ENCODE measurements at places on chromosomes 7 and 10.

DNA sequence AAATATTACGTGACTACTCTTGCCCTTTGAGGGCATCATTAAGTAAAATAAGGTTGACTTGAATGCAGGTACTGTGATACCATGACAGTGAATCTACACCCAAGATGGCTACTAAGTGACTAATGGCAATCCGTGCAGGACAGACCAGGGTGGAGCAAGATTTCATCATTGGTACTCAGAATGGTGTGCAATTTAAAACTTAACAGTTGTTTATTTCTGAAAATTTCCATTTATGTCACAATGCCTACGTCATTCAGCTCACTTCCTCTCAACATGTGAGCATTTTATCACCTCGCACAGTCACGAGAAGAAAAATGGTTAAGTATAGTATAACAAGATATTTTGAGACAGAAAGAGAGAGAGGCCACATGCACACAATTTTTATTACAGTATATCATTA is 50.3 kb upstream of the MET start:
- DNase-seq, result no peak

DNA sequence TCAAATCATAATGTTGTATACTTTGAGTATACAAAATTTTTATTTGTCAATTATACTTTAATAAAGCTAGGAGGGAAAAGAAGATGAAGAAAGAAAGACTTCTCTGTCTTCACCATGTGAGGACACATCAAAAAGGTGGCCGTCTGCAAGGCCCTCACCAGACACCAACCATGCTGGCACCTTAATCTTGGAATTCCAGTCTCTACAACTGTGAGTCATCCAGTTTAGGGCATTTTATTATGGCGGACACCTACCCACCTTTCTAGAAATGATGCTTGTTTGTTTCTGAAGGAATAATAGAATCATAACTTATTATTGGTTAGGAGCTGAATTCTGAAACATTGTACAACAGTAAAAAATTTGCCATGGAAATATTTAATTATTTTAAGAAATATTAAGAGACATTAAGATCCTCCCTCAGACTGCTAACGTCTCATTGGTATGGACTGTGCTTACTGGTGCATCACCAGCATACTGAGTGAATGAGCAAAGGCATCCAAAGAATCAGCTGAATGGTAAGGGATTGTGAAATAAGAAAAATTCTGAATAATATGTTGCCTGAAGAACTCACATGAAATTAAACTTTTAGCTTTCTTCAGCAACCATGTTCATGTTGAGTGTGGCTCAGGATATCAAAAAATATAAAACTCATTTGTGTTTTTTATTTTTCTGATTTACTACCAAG is 536.6 kb downstream of the HTR7 start:
- DNase-seq, result no peak

GRCh38 chr7:92723205-92723604 is 113.2 kb downstream of the CDK6 start:
- no peak for DNase-seq

GRCh38 chr10:132033632-132034031 is 32.1 kb upstream of the JAKMIP3 start:
- no peak for DNase-seq

DNA sequence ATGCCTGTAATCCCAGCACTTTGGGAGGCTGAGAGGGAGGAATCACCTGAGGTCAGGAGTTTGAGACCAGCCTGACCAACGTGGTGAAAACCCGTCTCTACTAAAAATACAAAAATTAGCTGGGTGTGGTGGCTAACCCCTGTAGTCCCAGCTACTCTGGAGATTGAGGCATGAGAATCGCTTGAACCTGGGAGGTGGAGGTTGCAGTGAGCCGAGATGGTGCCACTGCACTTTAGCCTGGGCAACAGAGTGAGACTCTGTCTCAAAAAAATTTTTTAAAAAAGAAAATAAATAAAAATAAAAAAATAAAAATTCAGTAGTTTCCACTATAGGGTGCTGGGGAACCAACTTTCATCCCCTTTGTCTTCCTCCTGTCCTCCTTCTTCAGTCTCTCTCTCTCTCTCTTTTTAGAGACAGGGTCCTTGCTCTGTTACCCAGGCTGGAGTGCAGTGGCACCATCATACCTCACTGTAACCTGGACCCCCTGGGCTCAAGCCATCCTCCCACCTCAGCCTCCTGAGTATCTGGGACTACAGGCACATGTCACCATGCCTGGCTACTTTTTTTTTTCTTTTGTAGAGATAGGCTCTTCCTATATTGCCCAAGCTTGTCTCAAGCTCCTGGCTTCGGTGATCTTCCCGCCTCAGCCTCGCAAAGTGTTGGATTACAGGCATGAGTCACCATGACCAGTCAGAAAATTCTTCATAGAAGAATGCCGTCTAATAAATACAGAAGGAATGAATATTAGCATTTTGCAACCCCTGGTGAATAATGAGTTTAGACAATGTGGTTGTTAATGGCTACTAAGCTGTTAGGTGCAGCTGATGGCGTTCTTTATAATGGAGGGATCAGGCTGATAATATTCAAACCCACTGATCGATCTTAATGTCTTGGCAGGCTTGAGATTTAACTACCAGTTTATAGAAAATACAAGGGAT is 20.6 kb downstream of the RBM20 start:
- DNase-seq, result no peak

GRCh38 chr10:124909563-124909962 is 32.4 kb upstream of the ZRANB1 start:
- no peak for DNase-seq

DNA sequence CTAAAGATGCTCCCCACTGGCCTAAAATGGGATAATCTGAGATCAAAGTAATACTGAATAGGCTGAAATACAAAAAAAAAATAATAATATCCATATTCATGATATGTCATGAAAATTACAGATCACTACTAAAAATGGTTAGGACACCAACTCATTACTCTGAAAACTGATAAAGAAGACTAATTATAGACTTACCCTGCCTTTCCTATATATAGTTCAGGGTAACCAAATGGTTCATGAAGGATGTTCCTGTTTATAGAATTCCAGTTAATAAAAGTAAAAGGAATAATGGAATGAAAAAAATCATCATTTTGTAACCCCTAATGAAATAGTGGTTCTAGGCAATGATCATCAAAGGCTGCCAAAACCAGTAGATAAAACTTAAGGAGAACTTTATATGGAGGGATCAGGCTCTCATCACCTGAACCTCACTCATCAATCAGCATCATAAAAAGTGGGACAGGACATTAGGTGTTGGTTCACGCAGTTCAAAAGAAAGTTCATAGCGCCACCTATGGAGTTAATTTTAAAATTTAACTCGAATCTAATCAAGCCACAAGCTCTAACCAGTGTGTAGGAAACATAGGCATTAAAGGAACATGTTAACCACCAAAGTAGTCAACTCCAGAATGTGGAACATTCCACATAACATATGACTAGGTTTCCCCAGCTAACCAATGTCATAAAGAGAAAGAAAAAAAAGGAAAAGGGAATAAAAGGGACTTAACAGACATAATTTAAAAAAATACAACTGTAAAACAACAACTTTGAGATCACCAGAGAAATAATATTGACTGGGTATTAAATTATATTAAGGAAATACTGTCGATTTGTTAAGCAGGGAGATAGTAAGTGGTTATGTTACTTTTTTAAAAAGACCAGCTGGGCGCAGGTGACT is 35.7 kb downstream of the P4HA1 start:
- no peak for DNase-seq

DNA sequence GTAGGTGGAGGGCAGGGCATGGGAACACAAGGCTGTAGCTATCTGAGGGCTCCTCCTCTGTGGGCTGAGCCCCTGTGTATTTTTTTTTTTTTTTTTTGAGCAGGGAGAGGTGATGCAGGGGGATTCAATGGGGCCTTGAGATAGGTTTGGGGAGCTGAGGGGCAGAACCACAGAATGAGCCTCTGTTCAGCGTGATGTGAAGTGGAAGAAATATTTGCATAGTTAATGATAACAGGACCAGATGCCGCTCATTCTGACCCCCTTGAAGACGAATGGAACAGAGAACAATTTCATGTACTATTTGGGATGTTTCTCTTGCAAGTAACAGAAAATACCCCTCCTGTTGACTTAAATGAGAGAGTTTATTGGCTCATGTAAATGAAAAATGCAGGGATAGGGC is 69.7 kb upstream of the EMX2 start:
- no peak for DNase-seq

- DNase-seq, result no peak
Observed at GRCh38 chr7:132777414-132777813, 201.1 kb upstream of the PLXNA4 start.

- no peak for DNase-seq
Observed at GRCh38 chr7:46545790-46546189, 624.7 kb upstream of the IGFBP3 start.

DNA sequence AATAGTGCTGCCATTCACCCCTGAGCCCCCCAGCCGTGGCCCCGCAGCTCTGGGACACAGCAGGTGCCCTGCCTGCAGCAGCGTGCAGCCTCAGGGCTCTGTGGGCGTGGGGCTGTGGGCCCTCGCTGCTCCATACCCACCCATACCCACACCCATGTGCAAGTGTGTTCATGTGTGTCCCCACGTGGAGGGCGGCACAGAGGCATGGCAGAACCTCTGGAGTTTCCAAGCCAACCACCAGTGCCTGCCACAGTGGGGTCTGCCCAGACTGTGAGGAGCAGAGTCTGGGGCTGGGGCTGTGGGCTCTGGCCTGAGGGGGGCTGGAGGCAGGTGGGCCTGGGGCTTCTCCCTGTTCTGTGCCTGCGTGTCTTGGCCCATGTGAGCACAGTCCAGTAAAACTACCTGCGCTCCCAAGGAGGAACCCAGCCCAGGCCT is 2.4 kb downstream of the PRAP1 start:
- no peak for DNase-seq

GRCh38 chr10:70571236-70571635 is 31.3 kb downstream of the PRF1 start:
- no peak for DNase-seq

GRCh38 chr10:70064486-70064885 is 11.8 kb downstream of the MACROH2A2 start:
- no peak for DNase-seq

DNA sequence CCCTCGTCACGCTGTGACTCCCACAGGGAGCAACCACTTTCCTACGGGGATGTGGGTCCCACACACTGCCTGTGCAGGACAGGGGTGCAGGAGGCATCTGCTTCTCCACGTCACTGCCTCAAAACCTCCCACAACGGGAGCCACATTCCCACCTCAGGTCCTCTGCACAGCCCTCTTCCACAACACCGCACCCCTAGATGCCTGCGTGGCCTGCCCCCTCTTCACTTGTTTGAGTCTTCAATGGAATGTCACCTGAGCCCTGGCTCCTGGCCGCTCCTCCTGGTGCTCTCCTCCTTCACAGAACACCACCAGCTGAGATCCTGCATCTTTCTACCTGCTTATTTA is 73.6 kb downstream of the MAD1L1 start:
- DNase-seq, result no peak

GRCh38 chr7:131945313-131945911 is 389.0 kb upstream of the PODXL start:
- DNase-seq, result no peak

DNA sequence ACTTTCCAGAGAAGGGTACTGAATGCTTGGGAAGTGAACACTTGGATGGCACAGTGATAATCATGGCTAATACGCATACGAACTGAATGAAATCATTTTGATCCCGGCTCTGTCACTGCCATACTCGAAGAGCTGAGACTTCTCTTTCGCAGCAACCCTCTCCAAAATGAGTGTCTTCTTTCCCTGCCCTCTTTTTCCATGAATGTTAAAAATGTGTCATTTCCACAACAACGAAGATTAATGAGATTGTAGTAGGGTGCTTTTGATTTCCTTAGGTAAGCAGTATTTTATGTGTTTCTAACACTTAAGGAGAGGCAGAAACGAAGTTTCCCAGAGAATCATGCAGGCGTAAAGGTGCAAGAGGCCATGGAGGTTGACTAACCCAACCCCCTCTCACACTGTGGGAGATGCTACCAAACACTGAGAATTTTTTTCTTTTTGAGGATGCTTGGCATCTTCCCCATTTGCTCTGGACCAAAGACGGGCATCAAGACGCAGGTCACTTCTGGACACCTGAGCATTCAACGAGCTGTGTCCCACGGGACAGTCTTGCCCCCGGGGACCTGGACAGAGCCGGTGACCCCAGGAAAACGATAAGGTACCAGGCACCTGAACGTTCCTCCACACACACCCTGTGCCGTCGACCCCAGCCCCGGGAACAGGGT is 823 bp downstream of the COPG2 start:
- no peak for DNase-seq

- no peak for DNase-seq
Observed at GRCh38 chr7:78571292-78571691, 772.7 kb downstream of the PHTF2 start.

DNA sequence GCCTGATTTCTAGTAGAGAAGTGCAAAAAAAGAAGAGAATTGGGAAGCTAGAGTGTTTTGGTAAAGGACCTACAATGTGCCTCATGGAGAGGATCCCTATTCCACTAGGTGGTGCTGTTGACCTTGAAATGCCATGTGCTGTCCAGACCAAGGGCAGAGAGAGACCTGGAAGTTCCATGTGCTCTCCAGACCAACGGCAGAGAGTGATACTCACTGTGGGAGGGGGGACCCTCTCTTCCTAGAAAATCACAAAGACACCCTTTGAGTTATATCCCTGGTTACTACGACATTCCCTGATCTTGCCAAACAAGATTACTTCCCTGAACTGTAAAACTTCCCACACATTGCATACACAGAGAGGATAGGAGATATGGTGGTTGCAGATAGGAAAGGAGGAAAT is 212.7 kb upstream of the ZNF804B start:
- DNase-seq, result no peak

- no peak for DNase-seq
Observed at GRCh38 chr7:151923097-151923876, 33.0 kb upstream of the GALNTL5 start.

DNA sequence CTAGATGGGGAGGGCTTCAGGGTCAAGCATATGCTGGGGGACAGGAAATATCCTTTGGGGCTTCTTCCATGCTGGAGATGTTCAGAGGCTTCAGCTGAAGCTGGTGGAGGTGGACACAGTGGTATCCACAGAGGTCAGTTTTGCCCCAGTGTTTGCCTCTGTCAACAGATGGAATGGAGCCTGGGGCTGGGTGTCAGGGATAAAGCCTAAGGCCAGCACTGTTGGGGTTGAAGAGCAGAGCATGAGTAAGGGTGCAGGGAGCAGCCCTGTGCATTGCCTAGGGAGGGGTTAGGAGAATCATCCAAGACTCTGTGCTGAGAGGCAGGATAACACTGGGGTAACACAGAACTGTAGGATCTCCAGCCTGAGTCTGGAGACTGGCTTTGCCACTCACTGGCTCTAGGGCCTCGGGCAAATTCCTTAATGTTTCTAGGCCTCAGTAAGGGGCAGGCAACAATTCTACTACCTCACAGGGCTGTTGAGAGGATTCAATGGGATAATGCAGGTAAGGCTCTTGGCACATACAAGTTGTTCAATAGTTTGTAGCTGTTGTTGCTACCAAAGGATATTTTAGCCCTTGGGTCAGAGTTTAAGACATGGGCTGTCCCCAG is 21.8 kb upstream of the MYL7 start:
- no peak for DNase-seq
